ENCODE measurements at places on chromosomes 16 and 17.

GRCh38 chr16:75943705-75944514 is 217.6 kb upstream of the CPHXL start:
- no peak for DNase-seq

DNA sequence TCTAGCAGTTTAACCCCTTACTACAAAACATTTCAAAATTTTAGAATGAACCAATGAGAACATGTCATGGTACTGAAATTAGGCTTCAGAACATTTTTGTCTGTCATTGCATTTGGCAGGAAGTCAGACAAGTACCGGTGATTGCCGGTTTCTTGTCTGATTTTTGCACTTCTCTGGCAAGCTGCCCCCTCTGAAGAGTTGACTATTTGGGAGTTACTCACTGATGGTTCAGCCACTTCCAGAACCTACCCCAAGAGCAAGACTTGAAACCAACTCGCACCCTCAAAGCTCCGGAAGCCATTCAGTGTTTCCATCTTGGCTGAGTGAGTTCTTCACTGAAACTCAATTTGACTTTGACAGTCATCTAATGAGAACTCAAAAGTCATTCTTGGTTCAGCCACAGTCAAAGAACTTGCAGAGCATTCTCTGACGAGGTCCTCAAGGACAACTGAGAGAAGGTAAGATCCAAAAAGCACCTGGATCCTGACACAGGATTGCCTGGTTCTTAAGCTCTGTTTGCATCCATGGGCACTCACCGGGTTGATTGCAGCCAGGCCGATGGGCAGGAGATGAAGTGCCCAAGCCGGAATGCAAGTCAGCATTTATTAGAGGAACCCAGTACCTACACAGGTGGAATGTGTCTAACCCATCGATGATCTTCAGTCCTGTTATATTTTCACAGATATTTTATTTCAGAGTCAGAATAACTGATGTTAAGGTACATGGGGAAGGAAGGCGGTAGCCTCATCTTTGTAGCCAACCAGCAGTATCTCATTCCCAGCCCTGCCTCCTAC is 93.6 kb downstream of the USP22 start:
- DNase-seq = peak; percentile 34

DNA sequence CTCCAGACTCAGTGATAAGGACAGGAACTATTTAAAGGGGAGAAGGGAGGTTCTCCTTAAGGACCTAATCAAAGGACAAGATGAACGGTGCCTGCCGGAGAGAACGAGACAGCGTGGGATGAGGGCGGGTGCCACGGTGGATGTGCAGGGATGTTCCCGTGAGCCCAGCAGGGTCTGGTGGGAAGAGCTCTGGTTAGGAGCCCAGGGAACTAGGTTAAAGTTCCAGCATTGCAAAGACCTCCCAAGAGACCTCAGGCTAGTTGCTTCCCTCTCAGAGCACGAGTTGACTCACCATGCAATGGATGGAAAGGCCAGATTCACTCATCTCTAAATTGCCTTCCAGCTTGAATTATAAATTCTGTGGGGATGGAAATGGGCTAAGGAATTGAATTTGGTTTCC is 14.7 kb downstream of the CCR7 start:
- no peak for DNase-seq

- peak; percentile 73 for DNase-seq
Measured at GRCh38 chr16:72066747-72067146, 3.7 kb downstream of the HPR start.

GRCh38 chr17:76103274-76104139 is at the start of gene EXOC7:
Gene EXOC7, minus strand, starts transcription at chr17:76103787. Its CDS starts 95 bp downstream, at chr17:76103692.
- peak; percentile 96 for DNase-seq

- DNase-seq = no peak
Measured at GRCh38 chr17:7852262-7852670, 2.6 kb upstream of the TMEM88 start.

- DNase-seq = peak; percentile 44
Measured at GRCh38 chr17:73255671-73256181, 6.0 kb downstream of the CPSF4L start.

DNA sequence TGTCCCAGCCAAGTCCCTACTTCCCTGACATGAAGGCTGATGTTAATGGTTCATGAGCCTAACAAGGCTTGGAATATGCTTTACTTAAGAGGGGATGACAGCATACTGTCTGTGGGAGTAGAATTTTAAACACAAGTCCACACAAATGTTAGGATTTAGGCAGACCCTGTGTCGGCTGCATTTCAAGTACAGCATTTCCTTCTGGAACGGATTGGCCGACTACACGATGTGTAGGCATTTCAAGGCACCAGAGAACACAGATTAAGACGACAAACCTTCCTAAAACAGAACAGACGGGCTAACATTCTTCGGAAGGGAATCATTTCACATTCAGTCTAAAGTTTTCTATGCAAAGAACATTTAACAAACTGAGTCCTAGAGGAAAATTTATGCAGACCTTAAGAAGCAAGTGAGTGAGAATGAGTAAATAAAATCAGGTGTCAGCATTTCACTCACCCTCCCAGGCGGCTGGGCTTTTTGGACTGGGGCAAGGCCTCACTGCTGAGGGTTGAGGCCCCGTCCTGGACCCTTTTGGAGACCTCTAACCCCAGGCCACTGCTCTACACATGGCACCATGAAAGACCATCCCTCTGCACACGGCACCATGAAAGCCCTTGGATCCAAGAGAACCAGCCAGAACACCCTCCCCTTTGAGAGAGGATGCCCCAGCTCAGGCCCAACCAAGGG is 67.5 kb downstream of the SMPD3 start:
- no peak for DNase-seq

GRCh38 chr16:76791151-76791550 is 399.8 kb upstream of the MON1B start:
- DNase-seq = no peak

DNA sequence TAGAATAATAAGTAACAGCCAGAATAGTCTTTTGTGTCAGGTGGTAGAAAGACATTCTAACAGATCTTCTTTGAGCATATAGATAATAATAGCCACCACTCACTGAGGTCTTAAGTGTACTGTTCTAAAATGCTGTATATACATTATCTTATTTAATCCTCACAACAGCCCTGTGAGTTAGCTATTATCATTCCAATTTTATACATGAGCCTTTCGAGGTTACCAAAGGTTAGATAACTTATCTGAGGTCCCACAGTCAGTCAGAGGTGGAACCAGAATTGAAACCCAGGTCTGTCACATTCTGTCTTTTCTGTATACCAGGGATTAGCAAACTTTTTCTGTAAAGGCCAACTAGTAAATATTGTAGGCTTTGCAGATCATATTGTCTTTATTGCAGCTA is 23.2 kb downstream of the REXO5 start:
- DNase-seq = peak; percentile 71

- no peak for DNase-seq
Measured at GRCh38 chr17:29210879-29211278, 30.7 kb upstream of the MYO18A start.

- DNase-seq = no peak
Measured at GRCh38 chr16:62014319-62014923, 21.8 kb downstream of the CDH8 start.

DNA sequence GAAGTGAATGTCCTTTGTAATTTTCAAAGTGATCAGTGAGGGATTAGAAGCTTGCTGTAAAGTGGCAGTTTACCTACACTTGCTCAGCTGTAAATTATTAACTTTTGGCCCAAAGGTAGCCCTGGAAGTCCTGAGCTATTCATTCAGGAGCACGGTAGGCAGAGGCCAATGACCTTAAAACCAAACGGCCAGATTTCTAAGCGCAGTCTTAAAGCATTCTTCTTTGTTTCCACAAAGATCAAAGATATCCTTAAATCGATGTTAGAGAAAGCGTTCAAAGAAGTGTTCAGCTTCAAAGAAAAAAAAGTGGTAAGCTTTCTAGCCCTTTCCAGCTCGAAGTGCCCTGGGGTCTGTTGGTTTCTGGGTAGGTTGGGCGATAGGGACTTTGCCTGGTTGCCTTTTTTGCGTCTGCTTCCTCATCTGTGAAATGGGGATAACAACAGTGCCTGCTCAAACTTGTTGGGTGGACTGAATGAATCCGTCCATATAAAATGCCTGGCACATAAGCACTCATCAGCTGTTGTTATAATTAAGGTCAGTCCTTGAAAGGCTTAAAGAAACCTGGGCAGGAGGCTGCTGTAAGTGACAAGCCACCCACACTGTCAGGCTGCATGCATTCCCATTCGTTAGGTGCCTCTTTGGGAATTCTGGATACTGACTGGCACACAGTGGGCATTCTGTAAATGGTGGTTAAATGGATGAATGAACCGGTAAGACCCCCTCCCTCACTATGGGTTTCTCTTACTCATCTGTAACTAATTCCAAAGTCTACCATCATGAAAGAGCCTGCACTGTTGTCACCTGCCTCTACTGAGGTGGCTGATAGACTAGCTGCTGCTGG is 113.2 kb downstream of the PRKCA start:
- no peak for DNase-seq

DNA sequence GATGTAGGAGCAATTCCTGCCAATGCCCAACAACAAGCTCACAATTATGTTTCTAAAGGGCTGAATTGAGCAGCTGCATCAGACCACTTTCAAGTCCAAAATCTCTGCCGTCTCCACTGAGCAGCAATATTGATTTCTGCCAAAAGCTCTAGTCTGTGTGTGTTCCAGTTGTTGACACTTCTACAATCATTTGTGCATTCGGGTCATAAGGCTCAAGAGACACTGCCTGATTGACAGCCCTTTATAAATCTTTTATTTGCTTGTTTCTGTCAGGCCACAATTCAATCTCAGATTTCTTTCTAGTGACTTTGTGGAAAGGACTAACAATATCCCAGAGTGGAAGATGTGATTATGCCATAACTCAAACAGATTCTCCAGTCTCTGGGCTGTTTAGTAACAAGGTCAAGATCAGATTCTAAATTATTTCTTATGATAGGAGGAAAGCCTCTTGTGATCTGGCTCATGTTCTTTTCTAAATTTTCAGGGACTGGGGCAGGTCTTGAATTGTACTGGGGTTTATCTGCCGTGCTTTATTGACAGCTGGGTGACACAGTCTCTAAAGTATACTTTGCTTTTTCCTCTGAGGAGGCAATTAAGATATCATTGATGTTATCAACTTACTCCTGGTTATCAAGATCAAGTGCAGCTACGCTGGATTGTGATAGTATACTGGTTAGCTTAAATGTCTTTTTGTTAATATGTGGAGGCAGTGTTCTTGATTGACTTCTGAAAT is 377.1 kb downstream of the CNTNAP4 start:
- DNase-seq = no peak

- peak; percentile 43 for DNase-seq
Measured at GRCh38 chr17:61583242-61583641, 7.8 kb downstream of the NACA2 start.

- no peak for DNase-seq
Measured at GRCh38 chr16:14364386-14365199, 265.5 kb downstream of the PARN start.

GRCh38 chr17:59011975-59012374 is 94.7 kb downstream of the TRIM37 start:
- DNase-seq = peak; percentile 48

GRCh38 chr17:77034677-77035424 is 105.9 kb upstream of the SEC14L1 start:
- DNase-seq = no peak

GRCh38 chr17:11240841-11241610 is at the start of gene SHISA6:
Gene SHISA6, plus strand, starts transcription at chr17:11241213.
- DNase-seq = no peak

- DNase-seq = no peak
Measured at GRCh38 chr16:47851146-47851545, 304.6 kb downstream of the ABCC12 start.

DNA sequence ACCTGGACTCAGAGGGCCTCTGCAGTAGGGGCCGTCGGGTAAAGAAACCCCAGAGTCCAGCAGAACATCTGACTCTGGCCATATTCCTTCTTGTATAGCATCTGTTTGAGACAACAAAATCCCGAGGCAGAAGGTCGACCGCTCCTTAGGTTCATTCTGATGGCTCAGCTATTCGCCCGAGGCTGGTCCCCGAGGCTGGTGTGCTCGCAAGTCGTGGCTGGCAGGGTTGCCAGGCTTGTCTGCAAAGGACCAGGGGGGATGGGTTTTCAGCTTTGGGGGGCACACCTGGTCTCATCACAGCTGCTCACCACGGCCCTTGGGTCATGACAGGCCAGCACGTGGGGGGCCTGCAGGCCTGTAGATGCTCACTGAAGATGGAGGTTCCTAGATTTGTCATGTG is 119.1 kb downstream of the BANP start:
- DNase-seq = no peak

GRCh38 chr17:4559139-4559791 is 1.1 kb downstream of the GGT6 start:
- DNase-seq = no peak

All from hematopoietic multipotent progenitor cell treated with erythropoietin and hydrocortisone succinate and interleukin-3 and kit ligand, for 8 days (in vitro differentiated cells).